ENCODE measurements at places on chromosomes 6 and 20. TPM values are rescaled to one million over a fixed set of nuclear protein-coding genes. Genes with fewer than 3 reads are reported as not detected.

Gene FOXS1
- not detected for total RNA-seq

Gene ADGB
- total RNA-seq, result not detected

Gene OLIG3
- total RNA-seq, result 0.41 TPM

Gene UBE2C
- 197 TPM for total RNA-seq

Gene HLA-DMA
- 20.2 TPM for total RNA-seq

Gene OVOL2
- 0.25 TPM for total RNA-seq

Gene KHDC3L
- not detected for total RNA-seq

Gene CALHM6
- 5.3 TPM for total RNA-seq
